ENCODE measurements at places on chromosomes 16 and 17. TPM values are rescaled to one million over a fixed set of nuclear protein-coding genes. Genes with fewer than 3 reads are reported as not detected.

- no peak for DNase-seq
Measured at GRCh38 chr16:87409153-87409552, 17.0 kb downstream of the MAP1LC3B start.

GRCh38 chr17:7042501-7043181, 1.3 kb downstream of the SLC16A11 start:
- no peak for DNase-seq

DNA sequence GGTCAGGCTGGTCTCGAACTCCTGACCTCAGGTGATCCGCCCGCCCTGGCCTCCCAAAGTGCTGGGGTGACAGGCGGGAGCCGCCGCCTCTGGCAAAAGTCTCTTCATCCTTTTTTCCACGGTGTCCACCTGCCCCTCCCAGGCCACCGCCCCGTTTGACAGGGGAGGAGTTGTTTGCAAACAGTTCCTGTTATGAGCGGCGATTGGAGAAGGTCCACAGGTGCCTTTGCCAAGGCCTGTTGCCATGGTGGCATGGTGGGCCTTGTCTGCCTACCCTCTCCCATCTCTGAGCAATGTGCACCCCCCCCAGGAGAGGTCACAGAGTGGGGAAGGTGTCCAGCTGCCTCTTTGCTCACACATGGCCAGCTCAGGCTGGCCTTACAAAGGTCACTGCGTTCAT, 16.0 kb upstream of the RAP1GAP2 start:
- DNase-seq, result no peak

GRCh38 chr17:17236295-17237025, 508 bp downstream of the FLCN start:
- peak; percentile 29 for DNase-seq

DNA sequence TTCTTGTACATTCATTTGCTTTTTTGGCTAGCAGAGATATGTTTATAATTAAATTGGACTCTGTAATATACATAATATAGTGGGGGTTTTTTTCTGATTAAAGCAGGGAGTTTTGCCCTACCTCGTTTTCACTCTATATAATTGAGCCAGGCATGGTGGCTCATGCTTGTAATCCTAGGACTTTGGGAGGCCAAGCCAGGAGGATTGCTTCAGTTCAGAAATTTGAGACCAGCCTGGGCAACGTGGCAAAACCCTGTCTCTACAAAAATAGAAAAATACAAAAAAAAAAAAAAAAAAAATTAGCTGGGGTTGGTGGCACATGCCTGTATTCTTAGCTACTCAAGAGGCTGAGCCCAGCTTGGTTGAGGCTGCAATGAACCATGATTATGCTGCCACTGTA, 42.2 kb downstream of the PAFAH1B1 start:
- DNase-seq, result no peak

GRCh38 chr17:34369571-34369970, 6.5 kb upstream of the CCL1 start:
- DNase-seq, result no peak

DNA sequence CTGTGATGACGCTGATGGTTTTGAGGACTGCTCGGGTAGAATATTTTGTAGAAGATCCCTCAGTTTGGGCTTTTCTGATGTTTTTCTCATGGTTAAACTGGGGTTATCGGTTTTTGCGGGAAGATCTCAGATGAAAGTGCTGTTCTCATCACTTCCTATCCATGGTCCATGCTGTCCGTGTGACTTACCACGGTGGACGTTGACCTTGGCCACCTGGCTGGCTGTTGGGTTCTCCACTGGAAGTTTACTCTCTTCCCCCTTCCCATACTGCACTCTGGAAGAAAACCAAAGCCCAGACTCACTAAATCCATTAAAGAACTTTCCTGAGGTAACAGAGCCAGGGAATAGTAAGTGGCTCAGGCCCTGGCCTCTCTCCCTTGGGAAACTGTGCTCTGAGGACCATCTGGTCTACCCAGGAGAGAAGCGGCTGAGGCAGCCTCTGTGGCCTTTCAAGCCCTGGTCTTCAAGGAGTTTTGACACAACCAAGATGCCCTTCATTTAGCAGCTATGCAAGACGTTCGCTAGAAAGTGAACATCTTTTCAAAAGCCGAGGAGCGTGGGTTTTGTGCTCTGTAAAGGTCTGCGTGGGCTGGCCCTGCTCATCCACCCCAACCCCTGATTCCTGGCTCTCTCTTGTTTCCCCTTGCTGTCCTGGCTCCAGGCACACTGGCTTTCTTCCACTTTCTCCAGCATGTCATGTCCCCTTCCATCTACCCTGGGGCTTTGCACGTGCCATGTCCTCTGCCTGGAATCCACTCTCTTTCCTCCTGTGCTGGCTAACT, 43.1 kb downstream of the IRF8 start:
- DNase-seq, result no peak

Gene HBA2
- total RNA-seq, result not detected

Gene CYB5B
- total RNA-seq, result 99.4 TPM

Gene MED1
- total RNA-seq, result 31.7 TPM

Gene NT5M
- total RNA-seq, result not detected

Gene HBM
- total RNA-seq, result not detected

Gene CD300H
- not detected for total RNA-seq

Gene CLEC3A
- total RNA-seq, result not detected

Data from fibroblast of the aortic adventitia (primary cell).